LoVo (cell line): ENCODE measurements at places on chromosomes 16 and 17.

GRCh38 chr16:88300463-88300835, 82.3 kb upstream of the ZNF469 start:
- DNase-seq: no peak

GRCh38 chr17:83081684-83082201, 2.3 kb downstream of the METRNL start:
- no peak for DNase-seq

DNA sequence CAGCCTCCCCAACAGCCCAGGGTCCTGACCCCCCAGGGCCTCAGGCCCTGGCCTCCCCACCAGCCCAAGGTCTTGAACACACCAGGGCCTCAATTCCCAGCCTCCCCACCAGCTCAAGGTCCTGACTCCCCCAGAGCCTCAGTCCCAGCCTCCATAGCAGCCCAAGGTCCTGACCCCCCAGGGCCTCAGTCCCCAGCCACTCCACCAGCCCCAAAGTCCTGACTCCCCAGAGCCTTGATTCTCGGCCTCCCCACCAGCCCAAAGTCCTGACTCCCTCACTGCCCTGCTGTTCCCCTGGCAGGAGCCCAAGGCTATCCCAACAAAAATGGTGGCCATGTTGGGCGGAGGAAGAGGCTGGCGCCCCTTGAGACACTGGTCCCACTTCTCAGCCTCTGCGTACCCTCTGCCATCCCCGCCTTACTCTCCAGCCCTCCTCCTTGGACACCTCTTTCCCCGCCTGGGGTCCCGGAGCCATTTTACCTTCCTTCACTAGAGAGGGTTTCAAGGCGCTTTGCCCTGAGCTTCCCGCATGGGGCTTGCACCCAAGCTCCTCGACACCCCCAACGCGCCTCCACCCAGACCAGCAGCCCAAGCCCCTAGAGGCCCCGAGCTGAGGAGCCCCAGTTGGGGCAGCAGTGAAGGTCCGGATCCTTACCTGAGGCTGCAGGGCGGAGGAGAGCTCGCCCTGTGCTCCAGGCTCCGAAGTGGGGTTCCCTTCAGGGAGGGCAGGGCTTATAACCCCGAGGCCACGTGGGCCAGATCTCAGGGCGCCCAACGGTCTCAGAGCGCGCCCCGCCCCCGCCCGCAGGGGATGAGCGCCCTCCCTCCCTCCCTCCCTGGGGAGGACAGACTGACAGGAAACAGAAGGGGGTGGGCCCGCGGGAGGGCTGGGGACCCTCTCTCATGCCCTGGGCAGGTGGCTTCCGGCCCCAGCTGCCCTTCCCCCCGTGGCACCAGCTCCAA, 3.5 kb upstream of the TSPOAP1 start:
- DNase-seq: no peak

GRCh38 chr17:492022-492413, 139.4 kb upstream of the RPH3AL start:
- no peak for DNase-seq

DNA sequence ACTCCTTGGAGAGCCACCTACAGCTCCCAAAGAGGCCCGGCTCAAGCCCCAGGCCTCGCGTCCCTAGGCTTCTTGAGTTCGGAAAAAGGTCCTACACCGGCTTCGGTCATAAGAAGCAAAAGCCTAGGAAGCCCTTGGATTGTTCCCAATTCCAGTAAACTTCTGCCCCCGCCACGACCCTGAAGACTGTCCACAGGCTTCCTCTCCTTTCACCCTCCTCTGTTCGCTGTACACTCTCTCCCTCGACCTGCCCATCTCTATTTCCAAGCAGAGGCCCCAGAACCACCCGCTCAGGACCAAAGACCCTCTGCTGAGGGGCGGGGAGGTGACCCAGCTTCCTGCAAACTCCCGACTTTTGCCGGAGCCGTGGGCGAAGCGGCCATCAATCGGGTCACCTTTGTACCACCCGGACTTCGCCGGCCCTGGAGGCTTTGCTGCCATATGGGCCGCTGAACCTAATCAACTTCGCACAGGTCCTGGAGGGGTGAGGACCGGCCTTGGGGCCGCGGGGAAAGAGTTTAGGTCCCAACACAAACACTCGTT, 2.7 kb downstream of the HOXB2 start:
- DNase-seq: no peak

DNA sequence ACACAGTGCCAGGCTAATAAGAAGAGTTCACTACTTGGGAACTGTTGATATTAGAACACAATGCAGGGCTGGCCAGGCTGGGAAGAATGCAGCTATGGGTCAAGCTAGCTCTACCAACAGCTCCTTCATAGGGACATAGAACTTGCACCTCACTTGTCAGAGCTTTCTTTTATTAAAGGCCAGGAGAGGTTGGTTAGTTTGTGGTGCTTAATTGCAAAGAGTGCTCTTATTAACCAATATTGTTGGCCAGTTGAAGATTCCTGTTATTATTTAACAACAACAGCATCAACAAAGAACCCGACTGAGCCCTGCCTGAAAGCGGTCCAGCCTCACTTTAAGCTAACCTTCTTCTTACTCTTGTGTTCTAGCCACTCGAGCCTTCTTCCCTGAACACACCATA, 43.4 kb upstream of the ANKFN1 start:
- DNase-seq: no peak

GRCh38 chr16:48542020-48542473, 67.9 kb downstream of the N4BP1 start:
- no peak for DNase-seq

DNA sequence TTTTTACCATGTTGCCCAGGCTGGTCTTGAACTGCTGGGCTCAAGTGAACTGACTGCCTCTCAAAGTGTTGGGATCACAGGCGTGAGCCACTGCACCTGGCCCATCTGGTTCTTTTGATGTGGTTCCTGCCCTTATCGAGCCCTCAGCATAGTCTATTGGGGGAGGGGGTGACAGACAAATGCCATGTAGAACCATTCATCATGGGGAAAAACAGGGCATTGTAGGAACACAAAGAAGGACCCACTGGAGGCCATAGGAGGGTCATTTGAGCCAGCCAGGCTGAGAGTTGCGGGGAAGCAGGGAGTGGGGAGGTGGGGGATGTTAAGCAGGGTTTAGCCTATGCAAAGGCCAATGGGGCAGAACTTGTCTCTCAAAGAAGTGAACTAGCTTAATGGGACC, 11.9 kb downstream of the SEC14L5 start:
- no peak for DNase-seq

GRCh38 chr16:4556112-4556511, at the start of gene C16orf96:
TSS of gene C16orf96 (plus strand) at chr16:4556340. CDS start at chr16:4556490, 150 bp downstream.
- DNase-seq: no peak

- DNase-seq: peak; percentile 73
Observed at GRCh38 chr17:47810200-47810821, 11.3 kb downstream of the OSBPL7 start.

DNA sequence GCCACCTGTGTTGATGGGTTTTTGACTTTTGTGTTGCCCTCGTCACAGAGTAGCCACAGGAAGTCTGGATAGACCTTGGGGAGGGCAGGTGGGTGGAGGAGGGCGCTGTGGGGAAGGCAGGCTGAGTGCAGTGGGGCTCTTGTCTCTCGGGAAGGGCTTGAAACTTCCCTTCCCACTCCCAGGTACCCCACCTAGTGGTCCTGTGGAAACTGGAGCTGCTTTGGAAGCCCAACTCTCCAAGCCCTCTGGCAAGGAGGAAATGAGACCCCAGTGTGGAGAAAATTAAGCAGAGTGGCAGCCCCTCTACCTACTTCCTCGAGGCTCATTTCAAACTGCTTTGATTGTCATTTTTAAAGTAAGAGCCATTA, 9.2 kb downstream of the CA5A start:
- no peak for DNase-seq

DNA sequence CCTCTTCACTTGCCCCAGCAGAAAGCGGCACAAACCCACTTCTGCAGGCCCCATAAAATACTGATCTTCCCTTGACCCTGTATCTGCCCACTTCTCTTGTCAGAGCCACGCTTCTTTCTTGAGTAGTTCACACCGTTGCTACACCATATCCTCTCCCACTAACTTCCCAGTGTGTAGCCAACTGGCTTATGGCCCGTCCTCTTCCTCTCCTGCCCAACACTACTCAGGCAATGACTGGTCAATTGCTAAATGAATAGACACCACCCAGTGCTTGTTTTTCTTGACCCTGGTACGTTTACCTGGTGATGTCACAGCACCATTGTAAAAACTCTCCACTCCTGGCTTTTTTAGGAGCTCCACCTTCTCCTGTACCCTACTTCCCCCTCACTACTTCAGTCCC, 86.9 kb downstream of the NDEL1 start:
- DNase-seq: no peak

GRCh38 chr16:64225036-64225435, 896.8 kb downstream of the CDH11 start:
- no peak for DNase-seq

DNA sequence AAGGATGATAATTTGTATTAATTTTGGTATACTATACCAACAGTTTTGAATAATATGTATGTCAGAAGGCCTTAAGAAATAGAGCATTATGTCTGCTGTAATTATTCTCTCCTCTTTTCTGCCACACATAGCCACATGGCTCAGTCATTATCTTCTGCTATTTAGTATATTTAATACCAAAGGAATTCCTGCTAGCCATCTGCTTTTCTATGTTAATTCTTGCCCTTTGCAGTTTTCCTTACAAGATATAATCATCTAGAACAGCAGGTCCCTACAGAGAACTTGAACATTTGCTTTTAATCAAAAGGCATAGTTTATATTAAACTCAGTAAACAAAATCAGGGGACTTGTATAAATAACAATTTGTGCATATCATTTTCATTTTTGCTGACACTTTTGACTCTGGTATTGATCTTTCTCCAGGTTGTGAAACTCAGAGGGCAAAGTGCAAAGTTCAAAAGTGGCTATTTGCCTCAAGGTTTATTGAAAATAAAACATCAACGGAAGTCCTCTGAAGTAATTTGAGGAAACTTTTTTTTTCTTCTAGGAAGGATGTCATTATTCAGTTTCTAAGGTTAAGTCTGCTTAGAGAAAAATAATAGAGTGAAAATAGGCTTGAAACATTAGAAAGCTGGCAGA, 702.0 kb downstream of the KCNJ2 start:
- DNase-seq: no peak

DNA sequence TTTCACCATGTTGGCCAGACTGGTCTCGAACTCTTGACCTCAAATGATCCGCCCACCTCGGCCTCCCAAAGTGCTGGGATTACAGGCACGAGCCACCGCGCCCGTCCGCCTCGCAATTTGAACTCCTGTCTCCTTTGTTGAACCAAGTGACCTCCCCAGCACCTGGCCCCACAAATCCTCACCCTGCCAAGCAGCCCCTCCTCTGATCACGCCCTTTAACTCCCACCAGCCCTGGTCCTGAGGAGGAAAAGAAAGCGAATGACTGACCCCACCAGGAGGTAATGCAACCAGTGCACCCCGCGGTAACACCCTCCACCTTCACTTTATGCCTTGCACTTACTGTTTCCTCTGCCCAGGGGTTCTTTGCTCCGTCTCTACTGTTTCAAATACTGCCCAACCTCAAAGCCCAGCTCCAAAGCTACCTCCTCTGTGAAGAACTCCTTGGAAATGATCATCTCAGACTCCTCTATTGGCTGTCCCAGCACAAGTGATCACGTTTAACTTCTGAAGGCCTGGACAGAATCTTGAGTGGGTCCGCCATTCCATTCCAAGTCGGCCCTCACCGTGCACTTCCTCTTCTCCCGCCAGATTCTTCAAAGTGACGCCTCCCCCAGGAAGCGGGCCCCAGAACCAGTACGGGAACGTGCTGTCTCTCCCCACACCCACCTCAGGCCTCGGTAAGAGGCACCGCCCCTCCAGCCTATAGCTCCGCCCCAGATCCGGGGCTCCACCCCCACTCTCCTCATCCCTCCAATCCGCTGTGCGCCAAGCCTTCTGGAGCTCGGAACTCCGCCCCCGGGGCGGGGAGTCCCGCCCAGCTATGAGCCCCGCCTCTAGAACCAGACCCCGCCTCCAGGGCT, 4.4 kb downstream of the CD19 start:
- peak; percentile 39 for DNase-seq

DNA sequence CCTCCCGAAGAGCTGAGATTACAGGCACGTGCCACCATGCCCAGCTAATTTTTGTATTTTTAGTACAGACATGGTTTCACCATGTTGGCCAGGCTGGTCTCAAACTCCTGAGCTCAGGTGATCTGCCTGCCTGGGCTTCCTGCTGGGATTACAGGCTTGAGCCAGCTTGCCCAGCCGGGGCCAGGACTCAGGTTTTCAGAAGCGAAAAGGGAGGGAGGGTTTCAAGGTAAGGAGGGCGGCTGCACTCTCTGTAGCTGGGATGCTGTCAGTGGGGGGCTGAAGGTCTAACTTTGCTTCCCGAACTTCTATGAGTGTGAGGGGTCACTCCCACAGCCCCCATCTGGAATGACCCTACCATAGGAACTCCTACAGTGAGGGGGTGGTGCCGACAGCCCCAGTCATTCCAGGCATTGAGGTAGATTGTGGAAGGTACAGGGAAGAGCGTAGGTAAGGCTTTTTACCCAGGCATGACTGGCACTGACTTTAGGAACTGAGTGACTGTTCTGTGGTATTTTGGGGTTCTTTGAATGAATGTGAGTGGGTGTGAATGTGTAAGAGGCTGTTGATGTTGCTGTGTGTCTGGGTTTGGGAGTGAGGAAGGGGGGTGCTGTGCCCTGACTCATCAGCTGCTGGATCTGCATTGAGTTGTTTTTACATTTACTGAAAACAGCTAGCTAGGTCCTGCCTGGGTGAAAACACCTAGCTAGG, 3.8 kb upstream of the C1QL1 start:
- no peak for DNase-seq

- peak; percentile 80 for DNase-seq
Observed at GRCh38 chr17:64320613-64321553, 57.8 kb upstream of the TEX2 start.

DNA sequence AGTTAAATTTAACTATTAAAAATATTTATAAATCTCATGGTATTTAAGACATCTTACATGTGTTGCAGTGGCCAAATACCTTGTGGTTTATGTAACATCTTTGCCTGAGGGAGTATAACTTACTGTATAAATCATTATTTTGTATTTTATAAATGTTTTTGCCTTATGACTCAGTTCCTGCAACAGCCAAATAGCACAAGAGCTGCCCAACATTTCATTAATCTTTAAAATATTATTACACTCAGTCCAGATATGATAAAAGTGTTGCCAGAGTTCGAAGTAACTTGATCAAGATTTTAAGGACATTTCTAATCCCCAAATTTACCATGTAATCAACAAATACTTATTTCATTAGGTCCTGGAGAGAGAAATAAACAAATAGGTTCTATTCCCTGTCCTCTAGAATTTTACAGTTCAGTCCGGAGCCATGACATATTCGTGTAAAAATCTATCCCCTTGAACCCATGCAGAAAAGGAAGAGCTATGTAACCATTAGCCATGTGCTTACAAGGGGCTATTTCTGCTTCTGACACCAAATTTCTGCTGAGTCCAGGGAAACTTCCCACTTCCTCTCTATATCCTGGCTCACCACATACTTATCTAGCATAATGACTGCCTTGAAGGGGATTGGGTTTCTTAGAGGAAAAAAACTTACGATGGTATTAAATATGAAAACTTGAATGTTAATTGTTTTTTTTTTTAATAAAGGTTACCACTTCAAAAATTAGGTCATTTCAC, 44.0 kb downstream of the IRX6 start:
- DNase-seq: no peak

GRCh38 chr16:83721676-83722075, 86.1 kb upstream of the HSBP1 start:
- no peak for DNase-seq
